ENCODE measurements at places on chromosomes 5 and 9. TPM values are rescaled to one million over a fixed set of nuclear protein-coding genes. Genes with fewer than 3 reads are reported as not detected.
A peak's percentile ranks its signal among the peaks of the same experiment; 100 is the strongest.

Gene ANKRD31
- 0.56 TPM for total RNA-seq

DNA sequence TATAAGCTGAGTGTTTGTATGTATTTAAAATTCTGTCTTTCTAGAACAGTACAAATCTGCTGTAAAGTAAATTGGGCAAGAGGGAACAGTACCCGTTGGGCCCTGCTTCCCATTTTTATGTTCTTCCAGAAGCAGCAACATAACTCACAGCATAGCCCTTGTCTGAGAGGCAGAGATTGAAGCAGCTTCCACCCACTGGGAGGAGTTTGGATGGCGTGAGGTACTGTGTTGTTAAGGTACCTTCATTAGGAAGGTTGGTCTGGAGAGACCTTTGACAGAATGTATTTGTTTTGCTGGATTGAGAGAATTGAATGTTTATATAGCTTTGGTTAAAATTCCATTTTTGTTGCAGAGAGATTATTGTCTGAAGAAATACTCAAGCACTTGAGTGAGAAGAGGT is 24.8 kb downstream of the RAI14 start:
- no peaks in the 10 kb centered on the region for H3K36me3 ChIP-seq
- H3K4me1 ChIP-seq: peaks cover 9% of the 10 kb centered on the region
- no peak for DNase-seq
- no peak overlapping the region for H3K4me3 ChIP-seq
- H3K27ac ChIP-seq: no peak overlapping the region

Gene EPB41L4A
- 12.4 TPM for total RNA-seq

GRCh38 chr9:113341712-113342410 is 1.8 kb upstream of the WDR31 start:
- no peaks in the 10 kb centered on the region for H3K27me3 ChIP-seq
- DNase-seq: peak; percentile 24
- no peaks in the 10 kb centered on the region for H3K36me3 ChIP-seq
- peaks cover 20% of the 10 kb centered on the region for H3K4me1 ChIP-seq

DNA sequence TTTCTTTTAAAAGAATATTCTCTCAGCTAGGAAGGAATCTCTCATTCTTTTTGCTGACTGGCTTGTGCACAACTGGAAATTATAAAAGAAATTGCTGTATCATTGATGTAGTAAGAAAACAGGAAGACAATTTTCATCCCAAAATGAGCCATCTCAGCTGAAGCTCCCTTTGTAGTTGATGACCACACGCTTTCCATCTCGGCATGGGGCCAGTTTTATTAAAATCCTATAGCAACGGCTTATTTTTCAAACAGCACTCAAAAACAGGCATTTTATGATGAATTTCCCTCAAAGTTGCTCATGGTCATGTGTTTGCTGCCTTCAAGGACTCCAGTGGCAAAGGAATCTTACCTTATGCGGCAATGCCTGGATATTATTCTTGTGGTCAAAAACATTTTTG is 62.4 kb upstream of the GLIS3 start:
- H3K4me3 ChIP-seq: no peak overlapping the region
- H3K27me3 ChIP-seq: peaks cover 14% of the 10 kb centered on the region
- H3K36me3 ChIP-seq: no peaks in the 10 kb centered on the region

Gene TSSK1B
- total RNA-seq: 0.39 TPM

GRCh38 chr9:122900791-122901190 is 4.4 kb downstream of the RC3H2 start:
- peak overlapping the region; percentile 69 for H3K27ac ChIP-seq
- peaks cover 20% of the 10 kb centered on the region for H3K36me3 ChIP-seq
- H3K27me3 ChIP-seq: no peaks in the 10 kb centered on the region

GRCh38 chr9:134923466-134923865 is 5.8 kb upstream of the FCN1 start:
- H3K27ac ChIP-seq: no peak overlapping the region
- no peaks in the 10 kb centered on the region for H3K4me1 ChIP-seq
- peaks cover 69% of the 10 kb centered on the region for H3K27me3 ChIP-seq
- no peak for DNase-seq

- H3K27ac ChIP-seq: peak overlapping the region; percentile 69
- peaks cover 7% of the 10 kb centered on the region for H3K4me1 ChIP-seq
- peaks cover 6% of the 10 kb centered on the region for H3K36me3 ChIP-seq
- H3K4me3 ChIP-seq: peak overlapping the region; percentile 82
- DNase-seq: peak; percentile 80
Measured at GRCh38 chr9:129174724-129175514, 3.1 kb downstream of the IER5L start.

DNA sequence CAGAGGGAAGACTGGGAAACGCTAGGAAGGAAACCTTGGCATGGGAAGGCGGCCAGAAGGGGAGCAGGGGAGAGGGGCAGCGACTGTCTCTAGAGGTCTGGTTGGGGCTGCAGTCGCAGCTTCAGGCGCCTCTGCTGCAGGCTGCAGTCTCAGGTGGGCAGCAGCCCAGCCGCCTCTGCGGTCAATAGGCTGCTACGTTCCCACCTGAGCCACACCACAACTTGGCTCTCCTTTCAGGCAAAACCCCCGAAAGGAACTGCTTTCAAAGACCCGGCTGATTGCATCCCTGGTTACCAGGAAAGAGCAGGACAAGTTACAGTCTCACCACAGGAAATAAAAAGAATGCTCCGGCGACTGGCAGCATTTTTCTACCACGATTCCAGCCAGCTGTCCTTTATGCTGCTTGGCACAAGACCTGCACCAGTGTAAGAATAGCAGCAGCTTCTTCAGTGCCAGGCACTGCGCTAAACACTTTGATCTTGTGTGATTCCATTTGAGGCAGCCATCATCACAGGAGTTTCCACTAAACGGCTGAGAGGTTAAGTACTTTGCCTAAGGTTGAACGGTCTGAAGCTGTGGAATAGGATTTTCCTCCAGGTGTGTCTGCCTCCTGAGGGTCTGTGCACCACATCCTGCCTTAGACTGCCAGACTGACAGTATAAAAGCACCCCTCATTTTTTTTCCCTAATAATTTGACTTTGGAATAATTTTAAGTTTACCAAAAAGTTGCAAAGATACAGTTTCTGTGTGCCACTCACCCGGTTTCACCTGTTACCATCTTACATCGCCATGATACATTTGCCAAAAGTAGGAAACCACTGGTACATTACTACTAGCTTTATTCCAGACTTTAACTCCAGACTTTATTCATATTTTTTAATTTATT is 7.5 kb downstream of the RPS14 start:
- no peak overlapping the region for H3K4me3 ChIP-seq
- no peaks in the 10 kb centered on the region for H3K27me3 ChIP-seq
- DNase-seq: peak; percentile 27
- peaks cover 59% of the 10 kb centered on the region for H3K36me3 ChIP-seq
- peaks cover 10% of the 10 kb centered on the region for H3K4me1 ChIP-seq
- no peak overlapping the region for H3K27ac ChIP-seq

GRCh38 chr9:78462611-78463010 is 165.7 kb downstream of the PSAT1 start:
- no peak overlapping the region for H3K4me3 ChIP-seq
- no peaks in the 10 kb centered on the region for H3K36me3 ChIP-seq
- H3K27me3 ChIP-seq: no peaks in the 10 kb centered on the region
- H3K4me1 ChIP-seq: peaks cover 5% of the 10 kb centered on the region

- peaks cover 12% of the 10 kb centered on the region for H3K36me3 ChIP-seq
- H3K4me1 ChIP-seq: peaks cover 21% of the 10 kb centered on the region
- H3K4me3 ChIP-seq: no peak overlapping the region
- H3K27me3 ChIP-seq: no peaks in the 10 kb centered on the region
- no peak for DNase-seq
Measured at GRCh38 chr9:94818178-94818541, 91.7 kb downstream of the AOPEP start.

Gene PPP3R2
- total RNA-seq: not detected

DNA sequence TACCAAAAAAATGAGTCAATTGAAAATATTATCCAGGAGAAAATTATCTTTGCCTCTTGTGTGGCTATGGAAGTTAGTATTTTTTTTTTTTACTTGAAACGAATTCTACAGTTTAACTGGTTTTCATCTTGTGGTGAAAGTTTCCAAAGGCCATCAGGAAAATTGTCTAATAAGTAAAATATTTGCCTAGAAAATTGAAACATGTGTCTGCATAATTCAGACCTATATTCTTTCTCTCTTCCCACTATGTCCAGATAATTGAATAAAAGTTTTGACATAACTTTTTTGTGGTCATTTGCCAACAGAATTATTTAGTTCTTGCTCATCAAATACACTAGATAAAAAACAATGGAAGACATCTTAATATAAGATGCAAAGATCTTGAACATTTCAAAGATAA is 321.5 kb upstream of the RPS23 start:
- H3K27ac ChIP-seq: no peak overlapping the region
- H3K4me3 ChIP-seq: no peak overlapping the region
- no peaks in the 10 kb centered on the region for H3K27me3 ChIP-seq
- no peak for DNase-seq
- H3K36me3 ChIP-seq: no peaks in the 10 kb centered on the region
- no peaks in the 10 kb centered on the region for H3K4me1 ChIP-seq

- no peak overlapping the region for H3K4me3 ChIP-seq
- no peak overlapping the region for H3K27ac ChIP-seq
- no peaks in the 10 kb centered on the region for H3K36me3 ChIP-seq
- H3K27me3 ChIP-seq: peaks cover 45% of the 10 kb centered on the region
- DNase-seq: peak; percentile 52
Measured at GRCh38 chr9:36991516-36992134, 42.4 kb downstream of the PAX5 start.

Gene RGP1
- total RNA-seq: 33.8 TPM

DNA sequence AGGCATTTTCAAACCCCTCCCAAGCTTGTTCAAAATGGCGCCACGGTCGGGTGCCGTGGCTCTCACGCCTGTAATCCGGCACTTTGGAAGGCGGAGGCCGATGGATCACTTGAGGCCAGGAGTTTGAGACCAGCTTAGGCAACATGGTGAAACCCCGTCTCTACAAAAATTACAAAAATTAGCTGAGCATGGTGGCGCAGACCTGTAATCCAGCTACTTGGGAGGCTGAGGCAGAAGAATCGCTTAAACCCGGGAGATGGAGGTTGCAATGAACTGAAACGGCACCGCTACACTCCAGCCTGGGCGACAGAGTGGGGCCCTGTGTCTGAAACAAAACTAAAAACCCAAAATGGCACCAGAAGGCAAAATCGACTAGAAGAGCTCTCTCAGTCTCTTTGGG is 142.0 kb downstream of the MTX3 start:
- H3K36me3 ChIP-seq: no peaks in the 10 kb centered on the region
- H3K27me3 ChIP-seq: no peaks in the 10 kb centered on the region
- no peak overlapping the region for H3K4me3 ChIP-seq
- H3K27ac ChIP-seq: no peak overlapping the region

GRCh38 chr9:12737871-12738270 is 36.9 kb upstream of the LURAP1L start:
- DNase-seq: no peak
- H3K4me3 ChIP-seq: no peak overlapping the region
- no peaks in the 10 kb centered on the region for H3K27me3 ChIP-seq
- no peak overlapping the region for H3K27ac ChIP-seq
- H3K36me3 ChIP-seq: peaks cover 20% of the 10 kb centered on the region

DNA sequence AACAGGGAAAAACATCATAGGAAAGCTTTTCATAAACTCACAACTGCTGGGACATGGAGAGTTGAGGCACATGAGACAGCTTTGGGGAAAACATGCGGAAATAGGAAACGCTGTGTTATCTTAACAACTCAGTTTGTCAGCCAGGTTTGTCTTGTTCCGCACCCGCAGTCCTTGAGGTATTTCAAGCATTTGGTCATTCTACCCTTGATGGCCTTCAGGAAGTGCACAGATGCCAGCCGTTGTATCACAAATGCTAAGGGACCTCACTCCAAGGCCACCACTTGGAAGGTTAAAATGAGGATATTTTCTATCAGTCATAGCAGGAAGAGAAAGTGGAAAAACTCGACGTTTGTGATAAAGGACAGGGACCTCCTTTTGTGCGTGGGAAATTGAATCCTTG is 83.8 kb downstream of the TRIO start:
- H3K4me3 ChIP-seq: no peak overlapping the region
- H3K36me3 ChIP-seq: peaks cover 27% of the 10 kb centered on the region
- DNase-seq: no peak
- H3K27ac ChIP-seq: peak overlapping the region; percentile 49

Gene SGCD
- total RNA-seq: not detected

DNA sequence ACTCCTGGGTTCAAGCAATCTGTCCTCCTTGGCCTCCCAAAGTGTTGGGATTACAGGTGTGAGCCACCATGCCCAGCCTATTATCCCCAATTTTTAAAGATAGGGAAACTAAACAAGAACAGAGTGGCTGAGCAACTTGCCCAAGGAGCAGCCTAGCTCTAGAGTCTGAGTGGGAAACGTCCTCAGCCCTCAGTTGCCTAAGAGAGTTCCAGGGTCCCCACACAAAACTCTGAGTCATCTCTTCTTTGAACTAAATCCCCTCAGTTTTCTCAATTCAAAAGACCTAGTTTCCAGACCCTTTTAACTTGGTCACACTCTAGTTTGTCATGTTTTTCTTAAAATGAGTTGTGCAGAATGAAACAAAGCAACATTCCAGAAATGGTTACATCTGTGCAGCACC is 33.5 kb downstream of the GGTA1 start:
- no peak for DNase-seq
- H3K4me1 ChIP-seq: no peaks in the 10 kb centered on the region
- H3K27me3 ChIP-seq: peaks cover 67% of the 10 kb centered on the region
- no peak overlapping the region for H3K27ac ChIP-seq
- H3K4me3 ChIP-seq: no peak overlapping the region
- peaks cover 5% of the 10 kb centered on the region for H3K36me3 ChIP-seq

DNA sequence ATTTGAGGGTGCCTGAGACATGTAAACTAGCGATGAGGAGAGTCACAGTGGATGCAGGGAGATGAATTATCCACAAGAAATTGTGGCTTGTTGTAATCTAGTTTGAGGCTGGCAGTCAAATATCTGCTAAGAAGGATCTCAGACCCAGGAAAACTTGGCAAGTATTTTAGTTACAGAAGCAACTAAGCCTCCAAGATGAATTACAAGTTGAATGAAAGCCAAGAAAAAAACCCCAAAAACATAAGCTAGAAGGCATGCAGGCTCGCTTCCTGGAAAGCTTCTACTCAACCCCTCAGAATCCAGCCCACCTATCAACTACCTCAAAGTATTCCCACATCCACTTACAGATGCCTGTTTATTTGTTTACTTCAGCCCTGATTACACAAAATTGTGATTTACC is 696.9 kb downstream of the MAT2B start:
- H3K4me1 ChIP-seq: peaks cover 38% of the 10 kb centered on the region
- H3K36me3 ChIP-seq: no peaks in the 10 kb centered on the region
- peak overlapping the region; percentile 92 for H3K27ac ChIP-seq
- peak; percentile 26 for DNase-seq
- H3K4me3 ChIP-seq: no peak overlapping the region

Gene KCNT1
- not detected for total RNA-seq

GRCh38 chr5:96874631-96875030 is 1.7 kb upstream of the ERAP2 start:
- no peaks in the 10 kb centered on the region for H3K36me3 ChIP-seq
- peak overlapping the region; percentile 10 for H3K4me3 ChIP-seq
- DNase-seq: no peak

Measured in MCF 10A (cell line).